ENCODE measurements at places on chromosomes 4 and X. TPM values are rescaled to one million over a fixed set of nuclear protein-coding genes. Genes with fewer than 3 reads are reported as not detected.

The GRIA2 gene
- total RNA-seq = not detected

The TSC22D3 gene
- total RNA-seq = 33.0 TPM

The GTPBP6 gene
- total RNA-seq = 37.5 TPM

The DAPP1 gene
- 0.09 TPM for total RNA-seq

The SPRY1 gene
- total RNA-seq = 7.5 TPM

The SMIM10 gene
- total RNA-seq = 5.7 TPM

Data from bronchial smooth muscle cell (primary cell).